Stimulated activated CD8-positive, alpha-beta memory T cell treated with anti-CD3 and anti-CD28 coated beads, Interleukin-2, amount 100 ng/mL, for 1 hour (primary cell): ENCODE measurements at places on chromosomes 2 and 18.

GRCh38 chr2:150438654-150439053, 48.8 kb downstream of the RND3 start:
- DNase-seq: no peak

GRCh38 chr2:172968061-172968469, 107.6 kb upstream of the MAP3K20 start:
- no peak for DNase-seq

DNA sequence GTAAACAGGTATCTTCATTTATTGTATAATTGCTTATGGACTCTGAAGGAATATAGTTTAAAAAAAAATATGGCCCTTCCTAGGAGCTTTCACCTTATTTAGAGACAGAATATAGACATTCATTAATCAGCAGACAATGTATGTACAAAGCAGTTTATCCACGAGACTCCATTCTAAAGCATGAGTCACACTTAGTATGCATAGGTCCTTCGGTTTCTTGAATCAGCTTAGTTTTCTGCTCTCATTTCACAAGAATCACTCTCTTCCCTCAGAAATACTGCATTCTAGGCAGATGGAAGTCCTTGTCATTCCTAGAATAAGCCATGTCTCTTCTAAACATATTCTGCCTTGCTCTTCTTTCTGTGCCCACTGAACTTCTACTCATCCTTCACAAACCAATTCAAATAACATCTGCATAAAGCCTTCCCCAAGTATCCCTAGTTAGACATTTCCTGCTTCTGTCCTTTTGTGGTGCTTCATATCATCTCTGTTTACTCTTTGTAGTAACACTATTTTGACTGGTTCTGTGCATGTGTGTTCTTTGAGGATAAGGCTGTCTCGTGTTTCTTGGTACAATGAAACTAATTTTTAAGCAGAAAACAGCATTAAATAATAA, 84.5 kb downstream of the PTRHD1 start:
- no peak for DNase-seq

GRCh38 chr2:41917587-41917986, 130.2 kb upstream of the PKDCC start:
- no peak for DNase-seq

DNA sequence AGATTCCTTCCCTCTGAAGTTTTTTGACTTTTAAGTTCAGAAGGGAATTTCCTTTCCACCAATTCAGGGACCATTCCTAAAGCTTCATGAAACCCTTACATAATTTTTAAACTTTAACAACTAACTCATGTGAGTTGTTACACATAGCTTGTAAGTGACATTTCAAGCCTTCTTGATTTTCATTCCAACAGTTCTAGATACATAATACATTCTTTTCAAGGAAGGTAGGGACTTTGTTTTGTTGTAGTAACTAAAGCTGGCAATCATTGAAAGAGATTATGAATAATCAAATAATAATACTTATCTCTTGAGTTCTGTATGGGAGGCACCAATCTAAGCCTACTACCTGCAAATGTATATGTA, 45.4 kb downstream of the SETBP1 start:
- no peak for DNase-seq
